ENCODE measurements at places on chromosomes 4 and X.

DNA sequence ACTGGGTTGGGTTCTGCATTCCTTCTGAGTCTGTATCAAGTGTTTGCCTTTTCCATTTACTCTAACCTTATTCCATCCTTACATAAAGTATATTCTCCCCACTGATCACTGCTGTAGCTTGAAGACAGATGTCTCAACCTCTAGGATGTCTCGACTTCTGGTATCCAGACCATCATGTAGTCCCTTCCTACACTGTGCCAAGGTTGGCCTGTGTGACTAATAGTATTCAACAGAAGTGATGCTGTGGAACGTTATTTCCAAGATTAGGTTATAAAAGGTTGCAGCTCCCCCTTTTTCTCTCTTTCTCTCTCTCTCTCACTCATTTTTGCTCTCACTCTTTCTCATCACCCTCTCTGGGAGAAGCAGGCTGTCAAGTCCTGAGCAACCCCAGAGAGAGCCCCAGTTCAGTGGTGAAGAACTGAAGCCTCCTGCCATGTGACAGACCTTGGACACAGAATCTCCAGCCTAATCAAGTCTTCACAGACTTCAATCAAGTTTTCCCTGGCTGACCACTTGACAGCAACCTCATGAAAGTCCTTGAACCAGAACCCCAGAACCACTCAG, 75.4 kb downstream of the PRDM5 start:
- DNase-seq = no peak

GRCh38 chr4:69716654-69717053, 43.8 kb downstream of the SULT1B1 start:
- DNase-seq = no peak

GRCh38 chr4:80065601-80066000, 7.4 kb downstream of the ANTXR2 start:
- no peak for DNase-seq

- DNase-seq = no peak
These were observed 4.8 kb upstream of the SH2D1A start for GRCh38 chrX:124341396-124342132.

- no peak for DNase-seq
These were observed 67.6 kb upstream of the DCLK2 start for GRCh38 chr4:150010525-150011126.

GRCh38 chr4:18540349-18540748, 518.8 kb upstream of the LCORL start:
- DNase-seq = no peak

DNA sequence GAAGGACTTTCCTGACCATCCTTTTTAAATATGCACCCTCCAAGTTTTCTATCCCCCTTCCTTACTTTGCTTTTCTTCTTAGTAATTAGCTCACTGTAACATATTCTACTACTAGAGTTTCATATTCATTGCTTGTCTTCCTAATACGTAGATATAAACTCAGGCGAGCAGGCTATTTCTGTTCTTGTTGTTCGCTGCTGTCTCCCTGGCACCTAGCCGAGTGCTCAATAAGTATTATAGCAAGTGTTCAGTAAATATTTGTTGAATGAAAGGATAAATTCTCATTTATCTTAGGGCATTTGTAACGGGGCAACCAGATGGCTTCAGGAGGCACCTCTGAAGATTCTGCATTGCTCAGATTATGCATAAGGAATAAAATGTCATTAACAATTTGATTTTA, 6.8 kb upstream of the RHOH start:
- no peak for DNase-seq

DNA sequence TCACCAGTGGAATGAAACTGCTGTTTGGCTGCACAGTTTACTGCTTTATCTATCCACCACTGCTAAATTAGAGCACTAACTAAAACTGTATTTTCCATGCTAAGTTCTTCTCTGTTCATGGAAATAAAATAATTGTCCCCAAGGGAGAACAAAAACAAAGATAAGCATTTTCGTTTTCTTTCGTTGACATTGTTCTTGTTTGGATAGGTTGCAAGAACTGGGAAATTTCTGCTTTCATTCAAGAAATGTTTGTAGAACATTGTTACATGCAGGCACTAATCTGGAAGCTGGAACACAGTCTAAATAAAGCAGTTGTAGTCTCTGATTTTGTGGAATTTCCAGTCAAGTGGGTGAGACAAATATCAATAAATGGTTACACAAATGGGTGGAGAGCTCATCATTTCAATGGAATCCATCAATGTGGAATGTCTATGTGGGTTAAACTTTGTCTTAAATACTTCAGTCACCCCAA, 5.8 kb upstream of the CXCL8 start:
- DNase-seq = no peak

GRCh38 chr4:138677212-138677611, 338.4 kb upstream of the NOCT start:
- no peak for DNase-seq

DNA sequence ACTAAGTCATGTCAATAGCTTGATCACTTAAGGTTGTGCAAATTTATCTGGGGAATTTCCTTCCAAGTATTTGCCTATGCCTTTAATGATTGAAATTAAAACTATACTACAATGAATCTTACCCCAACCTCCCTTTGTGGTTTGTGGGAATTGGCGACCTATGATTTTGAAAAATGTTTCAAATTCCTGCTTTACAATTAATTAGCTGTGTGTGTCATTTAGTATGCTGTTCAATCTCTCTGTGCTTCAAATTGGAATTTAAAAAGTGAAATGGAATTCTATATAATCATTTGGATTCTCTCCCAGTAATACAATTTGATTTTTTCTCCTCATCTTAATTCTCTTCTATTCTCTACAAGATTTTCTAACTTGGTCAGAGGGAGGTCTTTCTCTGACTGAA, 2319.5 kb downstream of the ARAP2 start:
- DNase-seq = no peak

DNA sequence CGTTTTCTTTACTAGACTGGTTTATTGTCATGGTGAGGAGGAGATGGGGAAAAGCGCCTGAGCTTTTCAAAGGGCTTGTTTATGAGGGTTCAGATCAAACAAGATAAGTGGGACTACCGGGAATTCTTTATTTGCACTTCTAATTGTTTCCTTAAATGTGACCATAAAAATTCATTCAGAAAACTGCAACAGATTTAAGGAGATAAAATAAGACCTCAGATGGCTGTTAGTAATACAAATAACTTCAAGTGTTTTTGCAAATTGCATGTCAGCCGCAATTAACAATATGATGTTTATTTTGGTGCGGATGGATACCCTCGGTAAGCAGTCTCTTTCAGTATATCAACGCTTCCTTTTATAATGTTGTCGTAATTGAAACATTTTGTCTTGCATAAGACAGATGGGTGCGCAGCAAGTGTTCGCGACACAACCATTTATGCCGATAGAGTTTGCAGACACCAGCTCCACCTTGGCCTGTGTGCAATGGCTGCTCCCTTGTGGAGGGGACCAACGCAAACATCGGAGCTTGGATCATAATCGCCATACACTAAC, 151.0 kb downstream of the C4orf33 start:
- no peak for DNase-seq

GRCh38 chr4:54058171-54058570, 6.2 kb downstream of the CHIC2 start:
- DNase-seq = no peak

GRCh38 chr4:112201915-112202505, 29.6 kb upstream of the AP1AR start:
- DNase-seq = no peak

DNA sequence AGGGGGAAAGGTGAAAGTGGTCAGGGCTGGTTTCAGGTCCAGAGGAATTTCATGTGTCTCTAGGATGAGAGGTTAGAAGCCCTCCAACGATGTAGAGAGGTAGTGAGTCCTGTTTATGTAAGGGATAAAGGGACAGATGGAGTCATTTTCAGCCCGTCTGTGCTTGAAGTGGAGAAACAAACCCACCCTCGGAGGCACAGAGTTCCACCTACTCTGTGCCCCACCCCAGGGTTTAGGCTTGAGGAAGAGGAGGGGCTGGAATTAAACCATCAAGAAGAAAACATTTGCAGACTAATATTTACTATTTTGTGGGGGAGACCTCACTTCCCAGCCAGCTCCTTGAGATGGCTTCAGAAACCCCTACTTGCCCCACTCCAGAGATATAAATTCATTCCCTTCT, 868 bp upstream of the GNL3L start:
- no peak for DNase-seq

GRCh38 chrX:46812445-46812844, 24.4 kb upstream of the RP2 start:
- DNase-seq = no peak

DNA sequence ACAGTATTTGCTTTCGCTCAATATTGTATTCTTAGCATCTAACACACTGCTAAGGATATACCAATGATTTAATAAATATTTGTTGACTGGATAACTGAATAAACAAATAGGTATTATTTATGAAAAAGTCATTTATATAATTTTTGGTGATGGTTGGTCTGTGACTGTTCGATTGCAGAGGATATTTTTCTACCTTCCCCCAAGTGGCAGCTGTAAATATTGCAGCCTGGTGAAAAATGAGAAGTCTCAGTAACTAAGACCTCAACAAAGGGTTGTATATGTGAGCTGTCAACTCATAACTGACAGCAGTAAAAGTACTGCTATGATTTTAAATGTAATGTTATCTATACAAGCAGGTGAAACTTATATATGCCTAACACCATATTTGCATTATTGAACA, 36.0 kb downstream of the HTR2C start:
- DNase-seq = no peak

DNA sequence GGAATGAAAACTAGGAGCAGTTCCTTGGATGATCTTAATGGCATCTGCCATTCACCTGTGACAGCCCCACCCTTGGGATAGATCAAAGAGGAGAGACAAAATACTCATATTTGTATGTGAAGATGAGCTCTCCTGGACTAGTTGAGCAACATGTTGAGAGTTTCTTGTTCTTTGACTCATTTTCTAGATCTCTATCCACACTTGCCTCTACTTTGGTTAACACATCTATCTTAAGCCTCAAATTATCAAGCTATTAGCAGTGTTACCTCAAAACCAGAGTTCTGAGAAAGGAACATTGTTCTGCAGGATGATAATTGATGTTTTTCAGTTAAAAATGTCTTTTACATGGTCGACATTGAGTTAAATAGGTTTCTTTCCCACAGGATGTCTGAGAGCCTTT, 94.2 kb upstream of the TEX13D start:
- DNase-seq = no peak

DNA sequence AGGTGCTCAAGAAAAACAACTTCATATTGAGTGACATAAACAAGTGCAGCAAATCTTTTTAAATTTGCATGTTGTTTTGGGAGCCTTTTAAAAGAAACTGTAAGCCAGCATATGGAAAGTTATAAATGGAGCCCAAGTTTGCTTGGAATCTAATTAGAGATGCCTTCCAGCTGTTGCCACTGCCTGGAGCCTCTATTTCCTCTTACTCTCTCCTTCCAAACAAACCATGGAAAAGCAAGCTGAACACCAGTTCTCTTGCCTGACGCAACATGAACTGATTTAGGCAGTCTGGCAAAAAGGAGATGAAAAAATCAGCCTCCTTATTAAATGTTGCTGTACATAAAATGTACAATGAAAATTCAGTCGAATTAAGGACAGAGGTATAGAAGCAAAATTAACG, 21.5 kb downstream of the ARSJ start:
- DNase-seq = no peak

DNA sequence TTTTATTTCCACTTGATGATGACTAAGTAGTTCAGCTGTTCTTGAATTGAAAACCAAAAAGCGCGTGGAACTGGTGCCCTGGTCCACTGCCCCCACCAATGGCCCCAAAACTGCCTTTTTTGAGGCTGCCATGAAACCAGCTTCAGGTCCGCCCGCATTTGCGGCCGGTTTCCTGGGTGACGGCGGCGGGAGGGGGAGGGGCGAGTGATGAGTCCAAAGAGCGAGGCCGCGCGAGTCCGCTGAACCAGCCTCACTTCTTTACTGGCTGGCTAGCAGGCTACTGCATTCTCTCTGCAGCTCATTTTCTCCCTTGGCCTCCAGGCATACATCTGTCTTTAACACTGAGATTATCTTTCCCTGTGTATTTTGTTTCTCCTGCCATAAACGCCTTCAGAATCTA, 72.9 kb upstream of the FABP2 start:
- DNase-seq = no peak

DNA sequence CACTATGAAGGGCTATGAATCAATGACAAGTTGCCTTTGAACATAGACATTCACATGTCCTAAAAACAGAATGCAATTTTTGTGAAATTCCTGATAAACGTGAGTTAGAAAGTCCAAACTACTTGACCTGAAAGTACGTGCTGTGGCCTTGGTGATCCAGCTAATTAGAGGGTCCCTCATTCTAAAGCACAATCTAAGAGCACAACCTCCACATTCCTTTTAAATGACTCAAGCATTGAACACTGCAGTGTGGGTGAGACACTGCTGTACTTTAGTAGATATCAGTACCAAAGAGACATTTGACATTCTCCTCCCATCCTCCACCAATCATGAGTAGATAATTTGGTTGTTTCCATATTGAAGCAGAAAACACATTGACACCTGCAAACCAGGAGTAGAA, 73.5 kb downstream of the FAM47B start:
- no peak for DNase-seq

GRCh38 chrX:74421036-74421739, at the start of gene SLC16A2:
Gene SLC16A2, plus strand, starts transcription at chrX:74421493. Its CDS starts 145 bp downstream, at chrX:74421638.
- no peak for DNase-seq

DNA sequence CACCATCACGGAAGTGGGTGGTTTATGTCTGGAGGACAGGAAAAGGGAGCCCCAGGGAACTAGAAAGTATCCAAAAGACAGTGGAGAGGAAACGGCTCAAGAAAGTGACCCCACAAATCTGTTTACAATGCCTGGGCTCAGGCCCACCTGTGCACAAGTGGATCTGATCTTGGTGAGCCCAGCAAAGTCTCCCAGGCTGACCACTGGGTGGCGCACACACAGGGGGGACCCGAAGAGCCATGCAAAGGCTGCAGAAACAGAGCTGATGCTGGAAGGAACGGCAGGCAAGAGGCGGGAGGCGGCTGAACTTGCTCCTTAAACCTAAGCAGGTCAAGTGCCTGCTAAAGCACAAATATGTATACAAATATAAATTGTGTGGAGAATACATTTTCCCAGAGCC, 9.6 kb downstream of the HAUS7 start:
- DNase-seq = peak; percentile 20

DNA sequence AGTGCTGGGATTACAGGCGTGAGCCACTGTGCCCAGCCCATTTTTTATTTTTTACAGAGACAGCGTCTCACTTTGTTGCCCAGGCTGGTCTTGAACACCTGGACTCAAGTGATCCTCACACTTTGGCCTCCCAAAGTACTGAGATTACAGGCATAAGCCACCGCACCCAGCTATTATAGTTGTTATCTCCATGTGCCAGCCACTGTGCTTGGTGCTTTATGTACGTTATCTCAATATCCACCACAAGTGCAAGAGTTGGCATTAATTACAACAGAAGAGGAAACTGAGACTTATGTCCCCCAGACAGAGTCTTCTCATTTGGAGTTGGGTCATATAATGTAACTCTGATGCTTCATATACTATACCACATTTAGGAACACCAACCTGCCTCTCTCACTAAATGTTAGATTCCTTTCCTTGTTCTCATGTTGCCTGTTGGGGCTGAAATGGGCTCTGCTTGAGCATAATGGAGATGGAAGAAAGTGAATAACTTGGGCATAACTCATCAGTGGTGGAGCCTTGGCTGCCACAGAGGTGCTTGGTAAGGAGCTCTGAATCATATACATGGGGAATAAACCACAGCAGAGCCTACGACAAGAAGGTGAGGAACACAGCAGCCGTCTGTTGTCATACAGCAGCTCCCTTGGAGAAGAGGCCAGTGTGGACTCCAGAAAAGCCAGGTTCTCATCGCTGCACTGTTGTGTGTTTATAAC, 84.3 kb downstream of the SPRY1 start:
- DNase-seq = no peak
